Activated naive CD4-positive, alpha-beta T cell treated with anti-CD3 and anti-CD28 coated beads, Interleukin-2, amount 50 U/mL, for 72 hours (primary cell): ENCODE measurements at places on chromosomes 2 and 18. TPM values are rescaled to one million over a fixed set of nuclear protein-coding genes. Genes with fewer than 3 reads are reported as not detected.

DNA sequence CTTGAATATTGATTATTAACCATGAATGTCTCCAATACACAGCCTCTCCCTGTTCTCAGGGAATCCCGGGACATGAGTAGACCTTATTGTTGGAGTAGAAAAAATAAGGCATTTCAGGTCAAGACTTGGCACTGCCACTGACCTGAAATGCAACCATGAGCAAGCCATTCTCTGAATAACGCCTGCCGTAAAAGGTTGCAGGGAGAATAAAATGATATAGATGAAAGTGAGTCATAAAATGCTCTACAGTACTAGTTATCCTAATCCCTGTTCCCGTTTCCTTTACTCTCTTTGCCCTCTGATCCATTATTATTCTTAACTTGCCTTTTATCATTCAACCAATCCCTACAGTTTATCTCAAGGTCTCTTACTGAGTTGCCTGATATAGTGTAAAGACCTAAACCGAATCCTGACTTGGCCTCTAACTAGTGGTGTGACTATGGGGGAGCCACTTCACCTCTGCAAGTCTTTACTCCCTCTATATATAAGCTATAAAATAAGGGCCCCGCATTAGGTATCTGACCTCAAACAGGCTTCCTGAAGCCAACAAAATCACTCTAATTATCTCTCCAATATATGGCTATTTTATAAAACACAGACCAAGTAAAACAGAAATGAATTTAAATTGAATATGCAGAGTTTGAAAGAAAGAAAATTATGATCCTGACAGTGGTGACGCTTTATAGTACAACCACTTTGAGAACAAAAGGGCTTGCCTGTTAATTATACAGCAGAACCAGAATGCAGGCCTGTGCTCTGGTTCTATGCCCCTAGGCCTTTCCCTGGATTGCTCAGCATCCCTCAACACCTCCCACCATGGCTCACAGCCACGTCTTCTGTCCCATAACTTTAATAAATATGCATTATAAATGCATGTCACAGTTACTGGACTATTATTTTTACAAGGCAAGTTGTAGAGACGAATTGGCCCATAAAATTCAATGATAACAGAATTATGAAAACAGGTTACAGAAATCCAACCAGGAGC is 183.1 kb downstream of the STK39 start:
- DNase-seq = no peak

DNA sequence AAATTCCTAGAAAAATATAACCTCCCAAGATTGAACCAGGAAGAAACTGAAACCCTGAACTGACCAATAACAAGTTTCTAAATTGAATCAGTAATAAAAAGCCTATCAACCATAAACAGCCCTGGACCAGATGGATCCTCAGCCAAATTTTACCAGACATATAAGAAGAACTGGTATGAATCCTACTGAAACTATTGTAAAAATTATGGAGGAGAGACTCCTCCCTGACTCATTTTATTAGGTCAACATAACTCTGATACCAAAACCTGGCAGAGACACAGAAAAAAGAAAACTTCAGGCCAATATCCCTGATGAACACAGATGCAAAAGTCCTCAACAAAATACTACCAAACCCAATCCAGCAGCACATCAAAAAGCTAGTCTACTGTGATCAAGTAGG is 11.3 kb downstream of the NT5C1B start:
- no peak for DNase-seq

GRCh38 chr2:156576005-156576404 is 139.8 kb downstream of the GPD2 start:
- no peak for DNase-seq

GRCh38 chr2:199692489-199692888 is 158.5 kb downstream of the FTCDNL1 start:
- DNase-seq = no peak

- DNase-seq = no peak
Observed at GRCh38 chr2:216351172-216351925, 20.9 kb downstream of the MARCHF4 start.

DNA sequence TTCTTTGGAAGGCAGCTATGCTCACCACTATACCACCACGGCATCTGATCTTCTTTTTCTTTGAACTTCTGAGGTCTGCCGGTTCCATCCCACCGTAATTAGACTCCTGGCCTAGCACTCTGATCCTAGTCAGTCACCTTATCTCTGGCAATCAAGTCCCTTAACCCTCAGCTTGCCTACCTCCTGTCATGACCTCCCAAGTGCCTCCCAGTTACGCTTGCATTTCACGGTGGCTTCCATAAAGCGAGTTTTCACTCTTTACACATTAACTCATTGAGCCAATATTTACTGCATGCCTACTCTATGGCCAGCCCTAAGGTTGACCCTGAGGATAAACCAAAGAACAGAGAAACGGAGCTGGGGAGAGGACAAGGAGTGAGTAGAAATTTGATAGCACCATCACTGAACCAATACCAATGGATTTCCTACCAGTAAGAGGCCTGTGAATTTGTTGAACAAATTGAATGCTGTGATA is 37.8 kb upstream of the TMEM182 start:
- no peak for DNase-seq

DNA sequence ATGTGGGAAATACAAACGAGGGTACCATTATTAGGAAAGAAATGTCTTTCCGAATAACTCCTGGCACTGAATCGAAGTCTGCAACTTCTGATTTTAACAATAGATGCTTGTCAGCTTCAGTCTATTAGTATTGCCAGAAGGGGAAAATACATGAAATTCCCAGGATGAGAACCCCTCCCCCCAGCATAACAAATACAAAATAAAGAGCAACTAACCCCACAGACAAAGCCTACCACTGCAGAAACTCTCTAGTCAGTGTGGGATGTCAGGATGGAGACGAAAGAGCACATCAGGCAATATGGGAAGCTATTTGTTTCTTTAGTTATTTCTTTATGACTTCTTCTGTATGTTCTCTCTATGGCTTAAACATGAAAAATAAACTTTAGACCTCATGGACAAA is 365.0 kb upstream of the CDH2 start:
- no peak for DNase-seq

DNA sequence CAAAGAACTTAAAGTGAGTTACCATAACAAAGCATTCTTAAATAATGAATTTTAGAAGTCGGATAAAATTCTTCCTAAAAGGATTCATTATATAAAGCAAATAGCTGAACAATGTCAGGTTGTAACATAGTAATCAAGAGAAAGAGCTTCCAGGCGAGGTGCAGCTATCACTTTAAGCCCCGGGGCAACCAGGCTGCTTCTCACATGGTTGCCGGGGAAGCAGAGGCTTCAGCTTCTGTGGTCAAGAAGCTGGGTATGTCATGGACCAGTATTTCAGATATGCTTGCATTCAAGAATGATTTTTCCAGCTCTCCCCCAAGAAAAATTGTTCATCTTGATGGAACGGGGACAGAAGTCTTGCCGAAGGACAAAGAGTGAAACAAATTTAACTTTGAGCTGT is 23.6 kb upstream of the KYNU start:
- no peak for DNase-seq

DNA sequence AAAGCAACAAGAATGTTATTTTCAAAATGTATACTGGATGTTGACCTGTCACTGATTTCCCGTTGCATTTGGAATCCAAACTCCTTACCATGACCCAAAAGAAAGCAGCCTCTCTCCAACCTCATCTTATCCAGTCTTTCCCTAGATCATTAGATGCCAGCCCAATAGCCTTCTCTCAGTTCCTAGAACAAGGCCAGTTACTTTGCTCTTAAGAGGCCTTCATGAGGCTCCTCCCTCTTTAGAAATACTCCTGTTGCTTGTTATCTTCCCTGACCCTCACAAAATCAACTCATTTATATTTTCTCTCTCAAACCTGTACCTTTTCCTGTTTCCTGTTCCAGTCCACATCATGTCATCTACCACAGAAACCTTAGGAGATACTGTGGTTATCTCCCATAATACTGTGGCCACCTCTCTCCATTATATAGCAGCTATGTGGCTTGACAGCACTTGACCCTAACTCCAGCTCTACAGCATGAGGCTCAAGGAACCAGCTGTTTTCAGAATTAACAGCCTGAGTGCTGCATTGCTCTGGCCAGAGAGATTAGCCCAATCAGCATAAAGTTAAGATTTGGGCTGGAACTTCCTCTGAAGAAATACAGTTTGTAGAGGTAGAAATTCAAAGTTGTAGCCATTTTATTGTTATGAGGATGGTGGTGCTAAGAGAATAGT is 22.8 kb downstream of the SRBD1 start:
- no peak for DNase-seq

GRCh38 chr2:143607231-143608062 is 478.2 kb downstream of the ARHGAP15 start:
- no peak for DNase-seq

GRCh38 chr2:65037178-65037577 is 19.0 kb upstream of the CEP68 start:
- DNase-seq = no peak

GRCh38 chr18:63472380-63472779 is 4.4 kb upstream of the SERPINB5 start:
- no peak for DNase-seq

GRCh38 chr2:30366199-30366691 is 80.8 kb upstream of the LCLAT1 start:
- DNase-seq = peak; percentile 47

GRCh38 chr2:26270373-26270772 is 25.6 kb downstream of the HADHB start:
- no peak for DNase-seq

DNA sequence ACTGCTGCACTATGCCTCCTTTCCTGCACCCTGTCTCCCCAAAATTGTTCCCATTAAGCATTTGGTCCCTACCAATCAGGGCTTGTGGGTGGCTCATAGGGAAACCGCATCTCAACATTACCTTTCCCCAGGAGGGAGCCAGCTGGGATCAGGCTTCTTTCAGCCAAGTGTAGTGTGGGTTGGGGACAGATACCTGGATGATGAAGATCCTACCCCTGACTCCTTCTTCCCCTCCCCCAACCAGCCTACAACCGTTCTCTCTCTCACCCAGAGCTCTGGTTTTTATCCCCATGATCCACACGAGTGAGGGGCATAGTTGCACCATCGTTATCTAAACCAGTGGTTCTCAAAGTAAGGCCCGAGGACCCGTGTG is 40.0 kb downstream of the ACOXL start:
- DNase-seq = no peak

DNA sequence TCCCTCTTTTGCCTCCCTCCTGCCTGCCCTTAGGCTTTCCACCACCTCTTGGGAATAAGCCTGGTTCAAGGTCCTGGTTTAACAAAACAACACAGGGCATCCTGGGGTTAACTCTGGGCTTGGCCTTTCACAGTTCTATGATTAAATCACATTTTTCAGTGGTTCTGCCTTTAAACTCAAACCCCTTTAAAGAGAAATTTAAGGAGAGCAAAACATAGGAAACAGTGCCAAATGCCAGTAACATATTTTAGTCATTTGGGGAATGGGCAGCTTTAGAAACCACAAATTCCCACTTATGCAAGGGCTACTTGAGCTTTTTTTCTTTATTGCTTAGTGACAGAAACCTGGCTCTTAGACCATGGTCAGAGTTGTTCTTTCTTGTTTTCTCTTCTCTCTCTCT is 112.2 kb upstream of the FZD5 start:
- DNase-seq = no peak

DNA sequence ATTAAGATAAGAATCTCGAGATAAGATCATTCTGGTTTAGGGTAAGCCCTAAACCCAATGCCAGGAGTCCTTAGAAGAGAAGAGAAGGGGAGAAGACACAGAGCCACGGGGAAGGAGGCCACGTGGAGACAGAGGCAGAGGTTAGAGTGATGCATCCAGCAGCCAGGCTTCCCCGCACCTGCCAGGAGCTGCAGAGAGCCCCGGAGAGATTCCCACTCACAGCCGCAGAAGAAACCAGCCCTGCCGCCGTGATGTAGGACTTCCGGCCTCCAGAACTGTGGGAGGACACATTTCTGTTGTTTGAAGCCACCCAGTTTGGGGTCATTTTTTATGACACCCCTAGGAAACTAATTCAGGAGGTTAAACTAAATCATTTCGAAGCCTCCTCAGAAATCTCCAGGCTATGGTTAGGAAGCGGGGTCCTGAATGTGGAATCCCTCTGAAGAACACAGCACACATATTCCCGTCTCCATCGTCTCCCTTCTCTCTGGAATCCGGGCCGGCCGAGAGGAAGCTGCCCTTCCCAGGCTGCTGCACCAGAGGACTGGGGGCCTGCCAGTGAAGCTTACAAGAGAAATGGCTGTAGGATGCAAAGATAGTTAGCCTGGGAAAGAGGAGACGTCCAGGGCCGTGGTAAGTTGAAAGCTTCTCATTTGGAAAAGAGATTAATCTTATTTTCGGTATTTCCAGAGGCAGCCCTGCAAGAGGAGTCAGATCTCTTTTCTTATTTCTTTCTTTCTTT is 156.6 kb downstream of the TWIST2 start:
- DNase-seq = peak; percentile 25

- no peak for DNase-seq
Observed at GRCh38 chr2:169900686-169901085, 73.4 kb downstream of the UBR3 start.

- DNase-seq = no peak
Observed at GRCh38 chr18:45458033-45458432, 157.2 kb upstream of the SLC14A2 start.

DNA sequence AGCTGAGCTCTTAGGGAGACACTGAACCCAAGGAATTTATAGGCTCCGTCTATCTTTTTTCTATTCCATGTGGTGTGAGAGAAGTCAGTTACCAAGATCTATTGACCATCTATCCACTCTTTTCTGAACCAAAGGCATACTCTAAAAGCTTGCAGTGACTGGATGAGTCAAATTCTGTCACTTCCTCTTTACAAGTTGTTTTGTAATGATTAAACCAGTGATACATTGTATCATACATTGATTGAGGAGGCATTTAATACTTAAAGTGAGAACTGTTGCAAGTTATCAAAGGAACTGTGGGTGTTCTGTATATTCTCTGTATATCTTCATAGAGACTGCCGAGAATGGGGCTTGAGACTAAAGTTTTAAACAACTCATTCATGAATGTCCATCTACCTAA is 188.8 kb downstream of the CAMKMT start:
- no peak for DNase-seq

- DNase-seq = no peak
Observed at GRCh38 chr2:218095853-218096252, 26.8 kb downstream of the RUFY4 start.

- DNase-seq = no peak
Observed at GRCh38 chr2:171307560-171307959, 126.2 kb downstream of the METTL8 start.

The IL37 gene
- total RNA-seq = not detected

The IL36B gene
- not detected for total RNA-seq

The MOB1A gene
- 151 TPM for total RNA-seq

The KHK gene
- total RNA-seq = 16.3 TPM

The MSH2 gene
- 56.0 TPM for total RNA-seq

The DSG2 gene
- 0.23 TPM for total RNA-seq

The GALNT3 gene
- total RNA-seq = 5.3 TPM
